Central memory CD4-positive, alpha-beta T cell (primary cell): ENCODE measurements at places on chromosomes 12 and 14.

DNA sequence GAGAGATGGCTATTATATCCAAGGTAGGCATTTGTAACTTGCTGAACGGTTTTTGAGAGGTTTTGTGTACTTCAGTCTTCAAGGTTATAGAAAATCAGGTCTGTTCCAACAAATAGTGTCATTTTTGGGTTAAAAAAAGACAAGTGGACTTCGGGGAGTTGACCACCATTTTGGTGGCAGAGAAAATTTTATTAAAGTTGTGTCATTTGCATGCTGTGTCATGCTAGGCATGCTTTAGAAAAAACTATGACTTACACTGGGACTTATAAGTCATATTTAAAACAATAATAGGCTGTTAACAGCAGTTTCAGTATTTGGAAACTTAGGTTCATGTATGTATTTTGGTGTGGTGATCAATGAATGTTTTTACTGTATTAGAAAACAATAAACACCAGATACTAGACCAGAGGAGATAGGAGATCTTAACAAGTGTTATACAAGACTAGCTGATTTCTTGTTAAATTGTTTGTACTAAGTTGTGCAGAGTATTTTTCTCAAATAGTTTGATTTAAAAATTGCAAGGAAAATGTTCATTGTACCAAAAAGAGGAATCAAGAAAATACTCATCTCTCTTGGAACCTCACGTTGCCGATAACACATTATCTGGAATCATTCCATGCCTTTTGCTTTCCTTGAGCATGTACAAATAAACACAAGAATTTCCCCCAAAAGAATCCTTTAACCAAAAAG, 1.4 kb downstream of the RAN start:
- DNase-seq, result no peak

- no peak for DNase-seq
Measured at GRCh38 chr12:114479831-114480230, 73.9 kb upstream of the TBX5 start.

GRCh38 chr12:104691721-104692556, 235.2 kb downstream of the CHST11 start:
- no peak for DNase-seq

- DNase-seq, result no peak
Measured at GRCh38 chr12:46921048-46921763, 95.4 kb upstream of the SLC38A4 start.

DNA sequence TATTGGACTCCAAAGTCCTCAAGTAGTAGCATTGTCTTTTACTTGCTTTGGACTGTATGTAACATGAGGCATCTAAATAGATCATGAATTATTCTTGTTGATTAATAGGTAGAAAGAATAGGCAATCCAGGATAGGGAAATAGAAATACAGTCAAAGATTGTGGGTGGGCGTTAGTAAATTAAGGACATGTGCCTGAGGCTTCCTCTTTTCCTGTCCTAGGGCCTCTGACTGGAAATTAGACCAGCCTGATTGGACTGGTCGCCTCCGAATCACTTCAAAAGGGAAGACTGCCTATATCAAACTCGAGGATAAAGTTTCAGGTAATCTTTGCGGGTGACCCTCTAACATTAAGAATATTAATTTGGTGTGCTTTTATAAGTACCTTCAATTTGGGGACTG, 7.6 kb downstream of the NECAP1 start:
- no peak for DNase-seq

DNA sequence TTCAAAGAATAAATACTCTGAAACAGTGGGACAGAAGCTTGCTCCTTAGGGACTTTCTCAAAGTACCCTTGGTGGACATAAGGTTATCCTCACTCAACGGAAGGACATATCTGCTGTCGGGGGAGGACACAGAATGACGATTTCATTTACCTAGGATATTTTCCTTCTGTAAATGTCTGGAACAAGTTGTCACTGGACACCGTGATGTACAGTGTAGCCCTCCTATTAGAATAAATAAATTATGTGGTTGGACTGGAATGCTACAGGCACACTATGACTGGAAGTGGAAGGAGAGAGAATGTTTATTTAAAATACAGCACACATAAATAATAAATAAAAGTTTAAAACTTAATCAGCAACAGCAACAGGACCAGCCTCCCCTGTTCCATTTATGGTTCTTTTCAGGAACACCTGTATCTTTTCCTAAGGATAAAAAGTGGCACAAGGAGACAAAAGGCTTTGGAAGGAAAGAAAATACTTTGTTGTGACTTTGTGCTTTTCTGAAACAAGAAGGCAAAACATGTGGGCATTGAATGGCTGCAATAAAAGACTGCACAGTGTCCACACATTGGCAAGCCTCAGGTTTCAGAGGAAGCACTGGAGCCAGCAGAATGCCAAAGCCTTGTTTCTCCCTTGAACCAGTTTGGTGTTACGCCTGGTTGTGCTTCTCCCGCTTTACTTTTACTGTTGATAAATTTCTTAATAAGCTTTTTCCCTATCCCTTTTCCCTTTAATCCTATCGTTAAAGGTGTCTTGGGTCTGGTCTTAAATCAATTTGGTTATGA, 36.8 kb downstream of the FGD4 start:
- no peak for DNase-seq

- no peak for DNase-seq
Measured at GRCh38 chr12:125166041-125166440, 100.8 kb downstream of the AACS start.

DNA sequence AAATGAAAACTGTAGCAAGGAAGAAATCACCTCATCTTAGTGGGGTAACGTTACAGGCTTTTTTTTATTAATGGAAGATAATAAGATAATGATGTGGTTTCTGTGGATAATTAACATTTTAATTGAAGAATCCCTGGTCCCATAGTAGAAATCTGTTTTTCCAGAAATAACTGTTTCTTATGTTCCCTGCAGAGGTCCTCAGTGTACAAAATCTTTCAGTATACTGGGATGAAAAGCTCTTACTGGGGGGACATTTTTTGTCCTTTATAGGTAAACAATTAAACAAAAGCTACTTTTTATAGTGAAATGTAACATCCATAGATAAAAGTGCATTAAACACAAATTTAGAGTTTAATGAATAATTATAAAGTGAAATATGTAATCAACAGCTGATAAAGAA, 312.2 kb downstream of the ATXN7L3B start:
- no peak for DNase-seq

DNA sequence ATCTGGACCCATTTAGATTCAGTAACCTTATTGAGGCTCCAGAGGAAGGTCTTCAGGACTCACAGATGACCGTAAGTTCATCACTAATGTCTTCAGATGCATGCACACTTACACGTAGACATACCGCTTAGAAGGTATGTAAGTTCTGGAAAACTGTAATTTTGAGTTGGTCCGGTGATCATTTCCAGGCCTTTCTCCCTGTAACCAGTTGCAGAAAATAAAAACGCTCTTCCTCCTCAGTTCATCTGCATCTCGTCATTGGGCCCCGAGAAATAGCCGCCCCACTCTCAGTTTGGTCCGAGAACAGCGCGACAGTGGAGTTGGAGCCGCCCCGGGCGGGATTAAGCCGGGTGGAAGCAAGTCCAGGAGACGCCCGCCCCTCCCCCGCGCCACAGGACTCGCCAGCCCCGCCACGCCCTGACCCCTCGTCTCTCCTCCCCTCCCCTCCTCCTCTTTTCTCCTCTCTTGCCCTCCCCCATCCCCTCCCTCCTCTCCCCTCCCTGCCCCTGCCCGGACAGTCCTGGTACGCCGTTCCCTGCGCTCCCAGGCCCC, 83.7 kb downstream of the TNFAIP2 start:
- no peak for DNase-seq

DNA sequence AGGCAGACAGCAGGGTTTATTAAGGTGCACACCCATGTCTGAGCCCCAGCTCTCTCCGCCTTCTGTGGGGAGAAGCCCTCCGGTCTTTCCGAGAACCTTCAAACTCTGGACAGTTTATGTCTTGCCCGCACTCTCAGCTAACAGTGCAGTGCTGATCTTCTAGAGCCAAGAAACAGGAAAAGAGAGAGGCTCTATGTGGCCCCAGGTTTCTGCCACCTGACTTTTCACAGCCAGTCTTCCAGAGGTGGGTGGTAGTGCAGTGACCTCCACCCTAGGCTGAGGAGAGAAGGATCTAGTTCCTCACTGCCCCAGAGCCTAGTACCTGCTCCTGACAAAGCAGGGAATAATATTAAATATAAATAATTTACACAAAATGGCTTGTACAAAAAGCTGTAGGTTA, 4.0 kb upstream of the SLC22A17 start:
- no peak for DNase-seq

DNA sequence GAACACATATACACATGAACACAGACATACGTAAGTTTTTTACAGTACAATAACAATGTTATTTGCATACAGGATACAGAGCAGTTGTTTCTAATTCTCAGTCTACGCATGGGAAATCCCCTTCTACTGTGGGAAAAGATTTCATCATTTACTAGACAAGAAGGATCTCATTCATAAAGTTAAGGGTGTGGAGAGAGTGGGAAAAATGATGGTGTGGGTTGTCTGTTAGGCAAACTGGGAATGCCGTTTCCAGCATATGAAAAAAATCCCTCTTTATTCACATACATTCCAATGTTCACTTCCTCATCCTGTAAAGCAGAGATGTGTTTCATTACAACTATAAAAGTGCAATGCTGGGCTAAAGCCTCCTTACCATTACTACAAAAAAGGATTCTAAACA, 120.9 kb downstream of the SINHCAF start:
- DNase-seq, result no peak

- DNase-seq, result no peak
Measured at GRCh38 chr12:120980800-120981368, 2.5 kb downstream of the HNF1A start.

- DNase-seq, result no peak
Measured at GRCh38 chr12:123163227-123163626, 12.3 kb upstream of the PITPNM2 start.

- DNase-seq, result no peak
Measured at GRCh38 chr12:98646294-98647090, 1.4 kb downstream of the APAF1 start.

- DNase-seq, result no peak
Measured at GRCh38 chr14:43169722-43170121, 1337.4 kb downstream of the FSCB start.
